Pulmonary artery endothelial cell (primary cell): ENCODE measurements at places on chromosomes 7 and 10.

- DNase-seq = no peak
These were observed 6.0 kb downstream of the TFPI2 start for GRCh38 chr7:93884541-93884940.

- DNase-seq = no peak
These were observed 50.3 kb downstream of the FAM53B start for GRCh38 chr10:124693801-124694416.

- no peak for DNase-seq
These were observed 163.4 kb downstream of the PLXDC2 start for GRCh38 chr10:19979628-19980027.

GRCh38 chr10:64394744-64395143 lies 873.5 kb downstream of the REEP3 start:
- DNase-seq = no peak
